Right ventricle myocardium superior (tissue), 1 donor: ENCODE measurements at places on chromosomes 2 and 18. TPM values are rescaled to one million over a fixed set of nuclear protein-coding genes. Genes with fewer than 3 reads are reported as not detected.

The RTKN gene
- 17.8 TPM for total RNA-seq

The SLC14A1 gene
- total RNA-seq, result 32.8 TPM

- DNase-seq, result no peak
These were observed 7.2 kb downstream of the SERPINB8 start for GRCh38 chr18:63977040-63977439.

- DNase-seq, result no peak
These were observed 786.9 kb downstream of the EPHA4 start for GRCh38 chr2:220785178-220785577.

DNA sequence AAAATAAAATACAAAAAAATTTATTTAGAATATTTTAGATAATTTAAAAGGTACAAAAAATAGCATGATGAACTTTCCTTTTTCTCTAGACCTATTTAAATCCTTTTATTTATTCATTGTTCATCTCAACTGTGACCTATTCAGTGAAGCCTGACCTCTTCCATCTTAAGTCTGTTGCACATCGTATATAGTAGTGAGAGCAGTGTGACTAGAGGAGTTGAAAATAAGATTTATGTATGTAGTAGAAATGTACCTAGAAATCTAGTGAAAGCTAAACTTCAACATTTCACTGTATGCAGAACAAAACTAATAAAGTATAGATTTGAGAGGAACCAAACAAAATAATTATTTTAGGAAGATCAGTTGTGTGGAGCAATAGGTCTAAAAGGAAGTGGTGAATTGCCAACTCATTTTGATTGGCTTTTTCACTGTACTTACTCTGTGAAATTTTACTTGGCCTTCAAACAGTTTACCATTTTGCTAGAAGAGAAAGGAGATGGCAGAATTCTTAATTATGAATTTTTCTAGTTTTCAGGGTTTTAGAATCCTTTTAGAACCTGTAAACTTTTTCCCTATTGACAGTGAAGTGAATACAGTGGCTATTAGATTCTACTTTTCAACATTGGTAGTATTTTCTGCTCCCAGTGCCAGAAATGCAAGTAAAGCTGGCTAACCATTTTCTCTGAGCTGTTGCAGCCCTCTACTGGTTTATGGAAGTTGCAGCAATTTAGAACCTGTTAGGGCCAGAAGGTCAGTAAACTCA lies 11.0 kb downstream of the ANKRD12 start:
- no peak for DNase-seq

DNA sequence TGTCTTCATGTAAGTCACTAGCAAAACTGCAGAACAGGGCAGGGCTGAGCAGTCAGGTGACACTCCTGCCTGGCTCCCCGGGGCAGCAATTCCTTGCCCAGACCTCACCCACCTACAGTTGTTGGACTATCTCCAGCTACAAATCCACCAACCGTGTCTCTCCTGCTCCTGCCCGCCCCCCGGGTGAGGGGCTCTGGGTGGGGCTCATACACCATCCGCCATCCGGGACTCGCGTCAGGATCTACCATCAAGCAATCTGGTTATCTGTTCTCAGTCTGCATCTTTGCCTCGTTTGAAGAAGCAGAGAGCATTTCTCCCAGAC lies 13.5 kb upstream of the GLI2 start:
- no peak for DNase-seq
